ENCODE measurements at places on chromosomes 3 and 15.

- DNase-seq = no peak
These were observed 40.5 kb downstream of the ANO10 start for GRCh38 chr3:43581343-43581742.

DNA sequence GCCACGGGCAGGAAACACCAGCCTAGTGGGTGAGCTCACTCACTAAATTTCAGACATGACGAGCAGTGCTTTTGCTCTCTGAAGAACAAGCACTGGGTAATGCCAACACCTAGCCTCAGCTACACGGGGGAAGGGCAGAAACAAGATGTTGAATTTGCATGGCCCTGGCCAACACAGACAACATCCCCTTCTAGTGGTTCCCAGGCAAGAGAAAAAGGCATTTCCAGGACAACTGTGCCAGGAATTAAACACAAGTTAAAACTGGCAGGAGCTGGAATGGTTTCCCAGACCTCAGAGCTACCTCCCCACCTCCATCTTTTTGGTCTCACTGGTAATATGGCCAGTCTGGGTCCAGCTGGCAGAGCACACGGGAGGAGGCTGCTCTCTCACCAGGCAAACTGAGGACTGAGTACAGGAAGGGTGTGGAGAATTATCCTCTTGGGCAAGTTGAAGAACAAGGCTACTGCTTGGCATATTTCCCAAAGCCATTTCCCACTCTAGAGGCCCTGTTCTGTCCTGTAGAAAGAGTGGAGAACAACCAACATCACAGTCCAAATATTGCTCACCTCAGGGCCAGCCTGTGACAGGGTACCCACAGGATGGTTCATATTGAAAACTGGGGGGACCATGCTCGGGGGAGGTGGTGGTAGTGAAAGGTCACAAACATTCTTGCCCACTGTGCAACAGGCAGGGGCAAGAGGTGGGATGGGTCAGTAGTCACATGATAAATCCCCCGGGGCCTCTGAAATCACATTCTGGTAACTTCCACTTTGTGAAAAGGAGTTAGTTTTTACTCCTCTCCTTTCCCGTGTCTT lies 26.5 kb downstream of the TSPAN3 start:
- no peak for DNase-seq

GRCh38 chr15:47484059-47484458 lies 233.2 kb upstream of the SEMA6D start:
- no peak for DNase-seq

- DNase-seq = no peak
These were observed 749.6 kb downstream of the AGBL1 start for GRCh38 chr15:86829245-86829644.

DNA sequence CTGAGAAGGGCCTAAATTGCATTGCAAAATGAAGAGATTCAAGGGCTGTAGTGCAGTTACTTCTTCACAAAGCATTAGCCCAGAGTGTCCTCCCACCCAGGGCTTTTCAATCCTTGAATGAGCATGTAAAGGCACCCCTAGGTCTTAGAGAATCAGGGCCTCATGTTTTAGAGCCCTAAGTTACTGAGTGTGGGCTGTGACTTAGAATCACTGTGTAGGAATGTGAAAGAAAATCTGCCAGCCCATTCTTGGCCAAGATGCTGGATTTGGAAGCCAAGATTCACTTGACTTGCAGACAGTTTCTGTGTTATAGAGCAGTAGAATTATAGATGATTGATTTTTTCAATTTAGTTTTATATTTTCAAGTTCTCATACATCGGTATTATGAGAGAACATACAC lies 153.2 kb downstream of the MYRIP start:
- DNase-seq = no peak

DNA sequence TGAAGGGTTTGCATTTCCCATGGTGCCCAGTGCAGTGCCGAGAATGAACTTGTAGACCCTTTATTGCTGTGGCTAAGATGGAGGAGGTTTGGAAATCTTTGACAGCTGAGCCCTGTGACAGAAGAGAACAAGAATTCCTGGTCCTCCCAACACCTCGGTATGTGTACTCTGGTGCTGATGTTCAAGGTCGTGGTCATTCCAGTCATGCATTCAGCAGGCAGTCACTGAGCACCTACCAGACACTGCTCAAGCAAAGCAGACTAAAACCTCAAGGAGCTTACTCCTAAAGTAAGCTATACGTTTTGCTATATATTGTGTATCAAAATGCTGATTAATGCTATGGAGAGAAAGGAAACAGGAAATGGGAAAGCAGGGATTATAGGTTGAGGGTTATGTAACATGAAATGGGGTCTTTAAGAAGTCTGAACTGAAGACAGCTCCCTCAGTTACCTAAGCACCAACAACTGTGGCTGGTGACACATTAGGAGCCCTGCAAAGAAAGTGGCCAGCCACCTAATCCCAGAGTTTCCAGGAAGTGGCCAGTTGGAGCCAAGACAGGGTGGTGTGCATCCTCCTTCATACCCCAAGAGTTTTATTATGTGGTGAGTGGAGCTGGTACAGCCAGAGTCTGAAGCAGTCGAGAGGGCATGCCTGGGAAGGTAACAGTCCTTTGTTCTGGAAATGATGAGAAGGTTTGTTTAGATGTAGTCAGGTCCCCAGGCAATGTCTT lies 65.0 kb downstream of the CCNL1 start:
- DNase-seq = no peak

DNA sequence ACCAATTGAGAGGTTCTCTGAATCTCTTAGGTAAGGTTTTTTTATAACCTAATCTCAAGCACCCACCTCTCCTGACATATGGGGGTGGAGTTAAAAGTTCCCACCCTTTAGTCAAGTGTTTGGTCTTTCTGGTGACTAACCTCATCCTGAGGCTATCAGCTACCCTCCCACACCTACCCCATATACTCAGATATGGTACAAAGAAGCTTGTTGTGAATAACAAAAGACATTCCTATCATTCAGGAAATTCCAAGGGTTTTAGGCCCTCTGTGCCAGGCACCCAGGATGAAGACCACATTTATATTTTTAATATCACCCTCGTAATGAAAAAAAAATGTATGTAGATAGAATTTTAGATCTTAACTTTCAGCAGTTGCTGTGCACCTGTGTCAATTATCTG lies 9.0 kb downstream of the CHMP2B start:
- DNase-seq = no peak

DNA sequence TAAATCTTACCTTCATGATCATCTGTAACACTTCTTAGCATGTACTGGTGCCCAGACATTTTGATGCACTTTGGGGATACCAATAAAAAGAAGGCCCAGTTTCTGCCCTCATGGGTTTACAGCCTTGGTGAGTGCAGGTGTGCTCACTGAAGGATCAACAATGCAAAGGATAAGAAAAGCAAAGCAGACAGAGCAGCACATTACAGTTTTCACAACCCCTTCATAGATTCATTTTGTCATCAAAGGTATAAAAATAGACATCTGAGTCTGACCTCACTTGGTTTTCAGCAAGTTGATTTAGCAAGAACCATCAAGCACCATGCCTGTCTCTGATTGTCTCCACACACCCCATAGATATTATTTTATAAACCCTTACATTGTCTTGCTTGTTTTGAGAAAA lies 77.6 kb downstream of the BFSP2 start:
- no peak for DNase-seq

- DNase-seq = peak; percentile 50
These were observed 30.2 kb upstream of the USP3 start for GRCh38 chr15:63473999-63474809.

DNA sequence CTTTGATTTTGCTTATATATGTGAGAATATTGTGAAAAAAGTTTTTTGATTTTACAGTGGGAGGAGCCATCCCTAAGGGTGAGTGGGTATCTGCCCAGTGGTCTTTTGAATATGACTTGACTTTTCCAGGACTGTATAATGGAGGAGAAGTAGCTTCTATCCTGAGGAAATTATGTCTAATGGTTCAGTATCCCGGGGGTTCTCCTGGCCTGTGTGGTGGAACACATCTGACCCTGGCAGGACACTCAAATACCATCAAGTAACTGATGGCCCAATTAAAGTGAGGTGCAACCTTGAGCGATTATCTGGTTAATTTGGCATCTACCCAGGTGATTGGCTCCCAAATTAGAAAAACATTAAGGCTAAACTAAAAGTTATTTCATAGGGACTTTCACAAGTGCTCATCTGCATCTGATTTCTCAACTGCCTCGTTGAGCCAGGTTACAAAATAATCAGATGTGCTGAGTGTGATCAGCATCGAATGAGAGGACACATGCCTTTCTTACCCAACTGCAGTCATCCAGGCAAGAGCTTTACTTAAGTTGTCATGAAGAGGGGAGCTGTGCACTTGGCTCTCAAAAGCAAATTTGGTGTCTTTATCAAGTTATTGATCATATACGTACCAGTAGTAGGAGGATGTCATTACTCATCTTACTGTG lies 201.4 kb downstream of the IL5RA start:
- no peak for DNase-seq

DNA sequence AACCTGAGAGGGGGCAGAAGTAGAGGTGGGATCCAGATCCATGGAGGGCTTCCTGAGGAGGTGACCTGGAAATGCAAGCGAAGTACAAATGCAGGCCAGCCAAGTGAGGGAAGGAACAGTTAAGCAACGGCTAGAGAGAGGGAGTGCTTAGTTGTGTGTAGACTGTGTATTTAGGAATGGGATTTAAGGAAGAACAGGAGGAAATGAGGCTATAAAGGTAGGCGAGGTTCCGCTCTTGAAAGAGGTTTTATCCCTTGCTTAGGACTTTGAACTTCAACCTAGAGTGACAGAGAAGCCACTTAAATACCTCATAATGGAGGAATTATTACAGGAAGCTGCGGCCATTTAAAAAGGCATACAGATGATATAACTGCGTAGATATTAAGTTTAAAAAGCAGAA lies 295.1 kb downstream of the THSD4 start:
- no peak for DNase-seq

GRCh38 chr15:77985031-77985930 lies 92.2 kb downstream of the TBC1D2B start:
- no peak for DNase-seq

DNA sequence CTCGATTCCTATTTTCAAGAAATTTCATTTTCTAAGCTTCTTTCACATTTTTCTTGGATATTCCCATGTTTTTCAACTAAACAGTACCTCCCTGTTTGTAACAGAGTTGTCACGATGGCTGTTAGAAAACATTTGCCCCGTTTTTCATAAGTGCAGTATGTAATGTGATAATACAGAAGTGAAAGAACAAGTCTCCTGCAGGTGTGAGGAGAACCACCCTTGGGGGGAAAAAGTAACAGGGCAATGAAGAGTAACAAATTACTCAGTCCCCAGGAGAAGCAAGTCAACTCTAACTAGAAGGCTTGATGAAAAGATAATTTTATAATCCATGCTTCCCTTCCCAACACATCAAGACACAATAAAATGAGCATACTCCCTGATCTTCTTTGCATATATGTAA lies 493.3 kb downstream of the FOXP1 start:
- DNase-seq = no peak

DNA sequence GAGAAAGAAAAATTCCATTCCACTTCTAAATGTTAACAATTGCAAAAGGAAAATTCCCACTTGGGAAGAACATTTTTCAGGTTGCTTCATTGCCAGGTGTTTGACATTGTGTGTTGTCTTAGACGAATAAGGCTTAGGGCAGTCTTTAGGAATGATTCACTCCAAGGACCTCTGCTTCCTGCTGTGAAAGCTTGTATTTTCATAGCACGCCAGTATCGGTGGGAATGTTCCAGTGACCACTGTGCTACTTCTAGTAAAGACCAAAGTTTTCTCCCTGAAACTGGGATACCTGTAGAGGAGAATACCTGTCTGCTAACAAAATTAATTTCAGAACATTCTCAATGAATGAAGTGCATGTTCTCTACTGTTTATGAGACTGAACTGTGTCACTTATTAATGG lies 64.1 kb downstream of the CDIN1 start:
- no peak for DNase-seq

DNA sequence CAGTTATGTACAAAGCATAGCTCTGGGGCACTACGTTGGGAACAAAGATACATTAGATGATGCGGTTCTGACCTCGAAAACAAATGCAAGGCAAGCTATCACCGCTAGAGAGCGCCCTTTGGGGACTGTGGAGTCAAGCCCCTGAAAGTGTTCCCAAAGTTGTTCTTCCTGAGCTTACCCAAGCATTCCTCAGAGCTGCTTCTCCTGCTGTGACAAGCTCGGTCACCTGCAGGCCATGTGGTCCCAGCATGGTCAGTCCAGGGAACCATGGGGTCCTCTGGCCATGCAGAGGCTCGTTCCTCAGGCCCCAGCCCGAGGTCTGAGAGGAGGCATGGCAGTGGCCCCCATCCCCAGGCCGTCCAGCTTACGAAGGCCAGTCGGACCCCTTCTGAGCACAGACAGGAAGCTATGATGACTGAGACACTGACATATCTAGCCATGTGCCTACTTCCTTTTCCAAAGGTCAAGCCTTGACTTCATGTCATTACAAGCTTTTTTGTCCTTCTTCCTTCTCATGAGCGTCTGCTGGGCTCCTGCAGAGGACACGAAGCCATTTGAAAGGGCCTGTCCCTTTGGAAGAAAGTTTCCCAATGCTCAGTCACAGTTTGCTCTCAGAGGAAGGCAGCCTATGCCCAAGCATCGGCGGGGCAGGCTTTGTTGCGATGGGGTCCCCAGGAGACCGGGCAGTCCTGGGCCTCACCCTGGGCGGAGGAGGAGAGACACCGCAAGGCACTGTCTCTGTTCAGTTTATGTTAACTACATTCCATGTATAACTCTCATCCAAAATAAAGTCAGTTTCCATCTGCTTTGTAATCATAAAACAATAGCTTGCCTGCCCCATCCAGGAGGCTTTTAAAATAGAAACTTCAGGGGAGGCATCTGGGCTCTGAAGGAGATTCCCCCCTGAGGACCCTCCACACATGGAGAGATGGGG lies 79.3 kb downstream of the ATP10A start:
- peak; percentile 64 for DNase-seq

GRCh38 chr3:166471074-166471767 lies 634.0 kb upstream of the BCHE start:
- no peak for DNase-seq

DNA sequence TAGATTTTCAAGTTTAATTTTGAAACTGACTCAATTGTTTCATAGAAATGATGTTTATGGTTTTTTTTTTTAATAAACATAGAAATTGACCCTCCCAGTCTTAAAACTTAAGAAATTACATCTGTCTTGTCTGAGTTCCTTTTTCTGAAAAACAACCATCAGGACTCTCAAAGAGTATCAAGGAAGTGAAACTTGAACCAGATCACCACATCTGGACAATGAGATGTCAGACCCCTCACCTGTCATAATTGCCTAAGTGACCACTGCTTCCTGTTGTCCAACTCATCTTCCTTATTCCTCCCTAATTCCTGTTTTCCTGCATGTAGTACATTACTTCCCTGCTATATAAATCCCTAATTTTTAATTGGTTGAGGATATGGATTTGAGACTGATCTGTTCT lies 441.5 kb upstream of the ARHGEF26 start:
- no peak for DNase-seq
